ENCODE measurements at places on chromosomes 5 and 9.

DNA sequence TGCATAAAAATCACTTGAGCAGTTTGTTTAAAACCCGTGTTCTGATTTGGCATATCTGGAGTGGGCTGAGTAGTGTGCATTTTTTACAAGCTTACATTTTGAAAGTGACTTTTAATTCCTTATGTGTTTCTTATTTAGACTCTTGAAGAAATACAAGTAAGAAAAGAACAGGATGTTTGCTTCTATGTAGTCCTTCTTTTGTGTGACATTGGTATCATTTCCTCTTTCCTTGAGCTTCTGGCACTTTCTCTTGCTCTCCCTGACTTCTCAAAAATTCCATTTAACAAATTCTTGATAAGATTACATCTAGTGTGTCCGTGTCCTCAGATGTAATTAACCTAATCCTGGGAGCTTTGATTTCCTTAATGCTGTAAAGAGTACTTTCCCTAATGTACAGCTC is 12.5 kb downstream of the GARNL3 start:
- DNase-seq = no peak

DNA sequence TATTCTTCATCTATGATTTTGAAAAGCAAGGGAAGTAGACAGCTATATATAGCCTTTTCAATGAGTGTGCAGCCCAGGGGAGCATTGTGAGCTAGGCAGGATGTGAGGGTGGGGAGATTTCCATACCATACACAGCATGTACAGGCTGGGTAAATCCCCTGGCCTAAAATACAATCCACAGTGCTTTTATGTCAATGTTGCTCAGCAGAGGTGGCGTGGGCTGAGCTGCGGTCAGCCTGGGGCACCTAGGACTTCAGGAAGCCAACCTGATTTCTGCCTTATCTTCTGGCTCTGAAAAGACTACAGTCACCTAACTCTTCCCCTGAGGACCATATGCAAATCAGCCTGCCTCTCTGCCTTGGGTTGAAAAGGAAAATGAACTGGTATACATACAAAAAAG is 6.3 kb upstream of the GARIN3 start:
- DNase-seq = peak; percentile 87

- no peak for DNase-seq
Observed at GRCh38 chr5:63245271-63245670, 666.7 kb downstream of the LRRC70 start.

DNA sequence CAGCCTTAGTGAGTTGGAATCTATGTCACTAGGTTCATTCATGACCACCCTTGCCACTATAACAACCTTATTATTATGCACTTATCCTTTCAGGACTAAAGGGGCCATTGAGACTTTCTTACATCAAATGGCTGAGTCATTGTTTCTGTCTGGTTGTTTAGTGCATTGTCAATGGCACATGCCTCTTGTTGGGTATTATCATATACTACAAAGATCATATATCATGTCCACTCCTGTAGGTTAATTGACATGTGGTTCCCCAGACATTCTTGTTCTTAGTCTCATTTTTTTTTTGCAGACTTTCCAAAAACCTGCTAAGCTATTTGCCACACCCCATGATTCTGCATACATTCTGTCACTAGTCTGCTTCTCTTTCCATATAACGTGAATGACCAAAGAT is 66.7 kb upstream of the PRDM9 start:
- no peak for DNase-seq

- no peak for DNase-seq
Observed at GRCh38 chr5:74030821-74031220, 404.8 kb downstream of the ARHGEF28 start.

DNA sequence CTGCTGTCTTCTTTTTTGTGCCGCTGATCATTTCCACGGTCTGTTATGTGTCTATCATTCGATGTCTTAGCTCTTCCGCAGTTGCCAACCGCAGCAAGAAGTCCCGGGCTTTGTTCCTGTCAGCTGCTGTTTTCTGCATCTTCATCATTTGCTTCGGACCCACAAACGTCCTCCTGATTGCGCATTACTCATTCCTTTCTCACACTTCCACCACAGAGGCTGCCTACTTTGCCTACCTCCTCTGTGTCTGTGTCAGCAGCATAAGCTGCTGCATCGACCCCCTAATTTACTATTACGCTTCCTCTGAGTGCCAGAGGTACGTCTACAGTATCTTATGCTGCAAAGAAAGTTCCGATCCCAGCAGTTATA is 17.1 kb downstream of the F2R start:
- peak; percentile 77 for DNase-seq

- no peak for DNase-seq
Observed at GRCh38 chr5:40875958-40876357, 33.3 kb upstream of the C7 start.

- DNase-seq = no peak
Observed at GRCh38 chr9:131635892-131636291, 90.6 kb downstream of the PRRT1B start.

DNA sequence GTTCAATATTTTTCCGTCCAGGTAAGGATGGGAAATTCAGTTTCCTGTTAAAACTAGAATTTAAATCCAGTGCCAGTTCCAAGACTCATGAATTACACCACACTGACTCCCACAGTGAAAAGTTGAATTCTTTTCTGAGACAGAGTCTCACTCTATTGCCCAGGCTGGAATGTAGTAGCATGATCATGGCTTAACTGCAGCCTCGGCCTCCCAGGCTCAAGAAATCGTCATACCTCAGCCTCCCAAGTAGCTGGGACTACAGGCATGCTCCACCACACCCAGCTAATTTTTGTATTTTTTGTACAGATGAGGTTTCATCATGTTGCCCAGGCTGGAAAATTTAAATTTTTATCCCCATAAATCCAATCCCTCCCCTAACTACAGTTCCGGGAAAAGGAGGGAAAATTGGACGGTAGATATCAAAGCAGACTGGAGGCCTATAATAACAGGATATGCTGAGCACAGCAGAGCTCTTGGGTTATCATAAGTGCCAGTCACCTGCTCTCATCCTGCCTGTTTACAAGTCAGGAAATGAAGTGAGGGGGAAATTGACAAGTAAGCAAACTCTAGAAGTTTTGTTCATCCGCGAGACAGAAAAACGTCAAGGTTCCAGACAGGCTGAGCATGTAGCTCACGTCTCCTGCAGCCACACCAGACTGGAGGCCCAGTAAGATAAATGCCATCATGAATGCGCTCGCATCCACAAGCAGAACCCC is 105.7 kb downstream of the UGCG start:
- DNase-seq = peak; percentile 35

- no peak for DNase-seq
Observed at GRCh38 chr5:142976861-142977260, 206.7 kb downstream of the ARHGAP26 start.

DNA sequence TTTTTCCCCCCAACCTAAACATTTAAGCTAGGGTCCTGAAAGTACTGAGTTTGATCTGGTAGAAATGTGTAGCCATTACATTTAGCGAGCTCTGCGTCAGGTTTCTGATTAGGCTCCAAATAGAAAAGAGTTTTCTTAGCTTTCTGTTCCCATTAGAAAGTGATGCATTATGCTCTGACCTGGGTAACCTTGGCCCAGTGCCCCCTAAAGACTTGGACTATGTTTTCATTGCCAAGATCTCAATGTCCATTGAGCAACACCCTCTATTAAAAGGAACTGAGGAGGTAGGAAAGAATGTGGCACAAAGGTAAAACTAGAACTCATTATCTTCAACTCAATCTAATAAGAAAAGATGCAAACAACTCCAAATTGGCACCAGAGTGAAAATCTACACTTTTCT is 358.9 kb upstream of the PCSK5 start:
- DNase-seq = no peak

GRCh38 chr5:31120642-31120948 is 72.9 kb upstream of the CDH6 start:
- no peak for DNase-seq

DNA sequence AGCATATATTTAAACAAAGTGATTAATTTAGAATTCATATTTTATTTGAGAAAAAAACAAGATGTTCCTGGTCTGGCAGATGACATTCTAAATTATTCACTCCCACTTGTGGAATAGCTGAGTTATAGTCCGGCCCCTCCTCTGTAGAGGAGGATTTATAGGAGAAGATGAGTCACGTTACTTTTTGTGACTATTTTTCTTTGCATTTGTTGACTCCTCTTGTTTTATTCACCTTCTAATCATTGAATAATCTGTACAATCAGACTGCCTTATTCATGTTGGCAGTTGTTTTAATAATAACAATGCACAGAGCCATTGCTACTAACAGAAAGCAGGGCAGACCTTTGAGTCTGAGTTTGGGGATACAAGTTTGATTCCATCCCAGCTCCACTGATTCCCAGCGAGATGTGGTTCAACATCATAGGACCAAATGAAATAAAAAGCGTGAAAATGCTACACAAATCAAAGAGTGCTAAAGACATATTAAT is 23.2 kb downstream of the DOCK8 start:
- no peak for DNase-seq

DNA sequence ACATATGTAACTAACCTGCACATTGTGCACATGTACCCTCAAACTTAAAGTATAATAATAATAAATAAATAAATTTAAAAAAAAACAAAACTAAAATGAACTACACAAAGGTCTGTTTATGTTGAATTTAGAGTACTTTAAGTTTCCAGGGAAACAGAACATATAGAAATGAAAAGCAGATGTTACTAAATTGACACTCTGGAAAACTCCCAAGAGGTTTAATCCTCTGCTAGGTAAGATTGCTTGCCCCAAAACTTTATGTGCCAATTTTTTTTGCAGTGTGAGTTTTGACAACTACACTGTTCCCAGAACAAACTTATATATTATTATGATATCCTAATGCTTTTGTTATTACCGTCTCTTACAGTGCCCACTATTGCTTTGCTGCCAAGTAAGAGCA is 134.3 kb upstream of the MRPS30 start:
- DNase-seq = no peak

DNA sequence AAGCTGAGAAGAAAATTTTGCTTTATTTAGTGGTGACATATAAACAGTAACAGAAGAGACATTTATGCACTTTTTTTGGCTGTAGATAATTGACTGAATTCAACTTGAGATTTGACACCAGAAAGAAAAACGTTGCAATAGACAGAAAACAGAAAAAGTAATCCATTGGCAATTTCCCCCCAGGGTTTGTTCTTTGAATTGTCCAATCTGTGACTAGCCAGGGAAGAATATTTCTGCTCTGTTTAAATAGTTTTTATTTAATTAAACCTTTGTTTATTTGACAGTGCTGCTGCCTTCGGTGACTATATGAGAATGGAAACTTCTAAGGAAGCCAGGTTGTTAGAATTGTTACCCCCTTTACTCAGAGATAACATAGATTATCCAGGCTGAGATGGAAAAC is 210.6 kb downstream of the DEPDC1B start:
- DNase-seq = no peak

GRCh38 chr5:155189981-155190380 is 176.4 kb downstream of the KIF4B start:
- DNase-seq = no peak

DNA sequence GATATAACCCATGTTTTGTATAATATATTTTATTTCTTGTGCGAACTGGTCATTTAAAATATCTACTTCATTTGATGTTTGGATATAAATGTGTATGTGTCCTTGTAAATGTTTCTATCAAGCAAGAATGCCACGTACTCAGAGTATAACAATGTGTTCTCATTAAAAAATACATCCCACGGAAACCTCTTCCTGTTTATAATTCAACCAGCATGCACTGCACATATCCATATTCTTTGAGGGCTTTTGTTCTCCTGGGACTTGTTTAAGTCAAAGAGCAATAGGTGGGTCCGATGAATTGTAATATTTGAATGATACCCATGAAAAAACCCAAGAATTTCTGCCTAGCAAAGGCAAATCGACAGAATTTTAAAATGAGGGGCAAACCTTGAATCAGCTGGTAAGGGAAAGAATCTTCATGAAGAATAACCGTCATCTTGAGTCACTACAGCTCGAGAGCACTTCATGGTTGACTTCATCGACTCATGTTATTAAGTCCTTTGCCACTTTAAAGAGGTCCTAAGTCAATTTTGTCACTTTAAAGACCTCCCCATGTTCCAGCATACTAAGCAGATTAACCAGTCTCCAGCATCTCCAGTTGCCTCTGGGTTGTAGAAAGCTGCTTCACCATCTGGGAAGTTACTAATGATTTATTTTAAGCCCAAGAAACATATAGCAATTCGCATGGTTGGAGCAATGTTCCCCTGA is 80.6 kb downstream of the NPR3 start:
- no peak for DNase-seq

DNA sequence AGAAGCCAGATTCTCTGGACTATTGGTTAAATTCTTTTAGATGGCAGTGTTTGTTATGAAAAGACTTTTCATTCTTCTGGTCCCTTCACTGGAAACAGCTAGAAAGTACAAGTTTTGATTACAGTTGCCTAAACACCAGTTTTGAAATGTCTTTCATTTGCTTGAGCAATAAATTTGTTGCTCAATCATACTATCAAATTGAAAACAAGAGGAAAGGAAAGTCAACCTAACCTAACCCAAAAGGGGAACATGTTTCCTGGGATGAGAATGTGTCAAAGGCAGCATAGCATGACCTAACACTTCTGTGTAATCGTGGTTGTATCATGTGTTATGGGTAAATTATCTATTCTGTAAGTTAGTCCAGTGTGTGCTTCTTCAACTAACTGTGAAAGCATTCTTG is 213.2 kb downstream of the TMC1 start:
- peak; percentile 1 for DNase-seq

- DNase-seq = no peak
Observed at GRCh38 chr9:125460883-125461635, 199.4 kb downstream of the GAPVD1 start.

DNA sequence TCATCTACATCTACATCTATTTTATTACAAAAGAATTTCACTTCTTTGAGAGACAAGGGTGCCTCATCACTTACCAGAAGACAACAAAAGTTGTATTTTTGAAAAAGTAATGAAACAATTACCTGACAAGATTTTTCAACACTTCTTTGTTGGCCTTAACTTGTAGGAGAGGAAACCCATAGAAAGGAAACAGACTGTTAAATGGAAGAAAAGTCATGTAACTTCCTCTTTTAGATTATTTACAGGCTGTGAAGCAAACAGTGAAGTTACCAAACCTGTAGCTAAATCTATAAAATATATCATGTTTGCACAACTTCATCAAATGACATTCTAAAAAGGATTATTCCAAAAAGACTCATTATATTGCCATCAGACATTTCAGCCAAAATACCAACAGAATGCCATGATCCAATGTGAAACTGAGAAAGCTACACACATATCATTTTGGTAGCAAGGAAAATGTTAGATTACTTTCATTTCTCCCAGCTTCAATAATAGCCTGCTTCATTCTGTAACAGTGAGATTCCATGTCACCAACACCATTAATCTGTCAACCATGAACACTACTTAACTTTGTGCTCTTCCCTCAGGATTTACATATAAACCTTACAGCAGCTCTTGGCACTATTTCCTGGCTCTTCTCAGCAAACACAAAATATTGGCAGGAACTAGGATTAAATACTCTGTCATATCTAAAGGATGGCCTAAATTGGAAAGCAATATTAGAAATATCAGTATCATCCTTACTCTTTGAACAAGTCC is 122.5 kb downstream of the MCTP1 start:
- no peak for DNase-seq

GRCh38 chr9:112570671-112571167 is 84.1 kb downstream of the KIAA1958 start:
- no peak for DNase-seq

GRCh38 chr5:1876660-1877064 is 6.1 kb downstream of the IRX4 start:
- no peak for DNase-seq

- DNase-seq = no peak
Observed at GRCh38 chr5:133460172-133460758, 152.1 kb downstream of the FSTL4 start.

- DNase-seq = no peak
Observed at GRCh38 chr5:1860949-1861348, 21.8 kb downstream of the IRX4 start.
